Upper lobe of right lung (tissue), 1 donor: ENCODE measurements at places on chromosomes 3 and 15.

- DNase-seq = no peak
These were observed 118.7 kb downstream of the TMEM266 start for GRCh38 chr15:76178296-76179000.

- no peak for DNase-seq
These were observed 57.6 kb downstream of the GAP43 start for GRCh38 chr3:115680803-115681345.

GRCh38 chr3:110456438-110457138 lies 615.0 kb upstream of the NECTIN3 start:
- no peak for DNase-seq

DNA sequence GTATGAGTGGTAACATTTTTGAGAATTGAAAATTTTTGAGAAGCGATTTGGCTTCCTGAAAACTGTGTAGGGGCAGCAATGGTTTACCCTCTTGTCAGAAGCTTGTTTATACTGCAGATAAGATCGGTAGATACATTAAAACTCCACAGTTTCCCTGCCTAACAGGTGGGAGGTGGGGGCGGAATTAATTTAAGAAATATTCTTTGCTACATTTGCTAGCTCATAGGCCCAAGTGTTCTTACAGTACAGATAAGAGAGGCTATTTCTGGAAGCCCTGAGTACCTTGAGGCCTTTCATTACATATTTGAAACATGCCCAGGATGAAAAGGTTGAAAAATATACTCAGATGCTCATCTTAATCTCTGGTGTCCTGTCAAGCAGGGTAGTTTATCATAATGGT lies 285.5 kb downstream of the UBE2E2 start:
- no peak for DNase-seq

DNA sequence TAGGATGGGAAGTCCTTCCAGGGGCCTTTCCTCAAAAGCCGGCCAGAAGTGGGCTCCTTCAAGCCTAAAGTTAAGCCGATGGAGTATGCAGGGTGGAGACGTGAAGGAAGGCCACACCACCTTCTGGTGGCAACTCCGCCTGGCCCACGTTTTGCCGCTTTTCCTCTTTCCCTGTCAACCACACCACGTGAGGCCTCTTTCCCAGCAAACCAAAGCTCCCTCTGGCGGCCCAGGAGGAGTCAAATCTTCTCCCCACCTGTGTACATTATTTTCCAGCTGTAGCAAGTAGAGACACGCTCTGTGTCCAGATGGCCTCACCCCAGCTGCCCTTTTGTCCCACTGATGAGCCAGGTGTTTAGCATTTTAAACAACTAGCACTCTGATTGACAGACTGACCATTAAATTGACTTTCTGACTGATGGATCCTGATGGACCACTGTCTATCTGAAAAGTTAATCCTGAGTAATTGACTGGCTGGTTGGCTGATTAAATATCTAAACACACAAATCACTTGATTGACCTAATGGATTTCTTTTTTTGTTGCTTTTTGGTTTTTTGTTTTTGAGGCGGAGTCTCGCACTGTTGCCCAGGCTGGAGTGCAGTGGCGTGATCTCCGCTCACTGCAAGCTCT lies 59.6 kb upstream of the ZBTB38 start:
- peak; percentile 80 for DNase-seq
